Omental fat pad (tissue), 4 donors: ENCODE measurements at places on chromosomes 6 and 20.

- DNase-seq, result no peak
Observed at GRCh38 chr6:31065556-31065955, 46.8 kb downstream of the C6orf15 start.

GRCh38 chr6:112606656-112607435 lies 259.7 kb downstream of the RFPL4B start:
- no peak for DNase-seq

- no peak for DNase-seq
Observed at GRCh38 chr6:99165838-99166237, 183.6 kb downstream of the FAXC start.

- no peak for DNase-seq
Observed at GRCh38 chr20:9179867-9180266, 111.0 kb downstream of the PLCB4 start.

GRCh38 chr6:148415511-148416260 lies 73.0 kb downstream of the SASH1 start:
- DNase-seq, result no peak

DNA sequence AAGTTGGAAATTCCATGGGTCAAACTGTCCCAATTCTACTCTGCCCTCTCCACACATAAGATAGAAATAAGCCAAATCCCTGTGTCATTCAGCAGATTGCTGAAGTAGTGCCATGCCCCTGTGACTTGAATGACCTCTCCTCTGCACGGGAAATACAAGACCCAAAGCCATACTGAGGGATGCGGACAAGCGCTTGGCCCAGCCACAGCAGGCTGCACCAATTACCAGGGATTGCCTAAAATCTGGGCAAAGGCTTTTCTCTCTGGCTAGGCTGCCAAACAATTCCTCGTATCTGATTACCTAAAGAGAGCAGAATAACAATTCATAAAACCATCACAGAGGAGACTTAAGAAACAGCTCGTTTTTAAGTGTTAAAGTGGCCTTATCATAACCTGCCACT lies 421.8 kb upstream of the JARID2 start:
- DNase-seq, result no peak

GRCh38 chr6:170179616-170180324 lies 111.1 kb downstream of the DLL1 start:
- DNase-seq, result no peak

DNA sequence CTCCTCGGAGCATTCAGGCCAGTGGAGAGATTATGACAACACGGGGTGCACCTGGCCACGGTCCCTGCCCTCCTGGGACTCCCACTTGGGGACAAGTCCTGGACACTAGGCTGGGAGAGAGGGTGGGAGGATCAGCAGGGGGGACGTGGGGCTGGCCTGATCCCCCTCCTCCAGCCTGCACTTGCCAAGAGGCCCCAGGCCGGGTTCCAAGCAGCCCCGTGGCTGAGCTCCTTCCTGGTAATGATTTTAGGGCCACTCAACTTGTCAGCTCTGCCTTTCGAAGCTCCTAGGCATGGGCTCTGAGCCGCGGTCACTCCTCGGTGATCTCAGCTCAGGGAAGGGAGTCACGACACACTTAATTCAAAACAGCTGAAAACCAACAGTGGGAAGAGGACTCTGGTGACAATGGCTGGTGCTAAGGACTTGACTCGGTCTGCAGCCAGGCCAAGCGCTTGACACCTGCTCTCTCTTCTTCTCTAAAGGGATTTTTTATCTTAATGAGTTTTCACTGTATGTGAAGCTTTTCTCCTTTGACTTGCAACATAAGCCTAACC lies 161.7 kb downstream of the BMP7 start:
- no peak for DNase-seq

DNA sequence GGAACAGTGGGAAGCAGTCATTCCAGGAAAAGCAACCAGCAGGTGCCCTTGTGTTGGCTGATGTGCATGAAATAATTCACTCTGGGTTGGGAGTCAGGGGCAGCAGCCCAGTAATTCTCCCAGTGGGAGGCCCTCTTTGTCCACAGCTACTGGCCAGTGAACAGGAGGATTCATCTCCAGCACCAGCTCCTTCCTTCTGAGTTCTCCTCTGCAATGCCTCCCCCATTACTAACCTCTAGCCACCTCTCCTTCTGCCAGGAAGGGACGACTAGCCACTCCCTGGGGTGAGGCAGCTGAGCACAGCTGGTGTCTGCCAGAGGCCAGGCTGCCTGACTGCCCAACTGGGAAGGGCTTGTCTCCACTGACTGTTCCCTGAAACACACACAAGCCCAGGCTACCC lies 12.5 kb upstream of the R3HDML start:
- no peak for DNase-seq

DNA sequence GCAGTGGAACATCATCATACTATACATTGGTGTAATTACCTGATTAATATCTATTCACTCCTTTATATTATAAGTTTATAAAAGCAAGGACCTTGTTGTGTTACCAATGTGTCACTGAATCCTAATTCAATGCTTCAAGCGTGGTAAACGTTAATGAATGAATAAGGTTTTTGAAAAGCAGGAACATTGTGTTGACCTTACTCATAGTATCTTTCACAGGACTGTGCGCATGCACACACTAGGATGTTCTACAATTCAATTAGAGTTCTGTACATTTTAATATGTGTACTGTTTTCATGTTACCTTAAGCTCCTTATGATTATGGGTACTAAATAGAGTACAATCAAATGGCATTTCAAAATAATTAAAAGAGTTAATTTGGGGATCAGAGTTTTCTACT lies 578.5 kb downstream of the BMP2 start:
- no peak for DNase-seq
